ENCODE measurements at places on chromosomes 16 and 17.

- no peak for DNase-seq
These were observed 289.6 kb downstream of the IRX3 start for GRCh38 chr16:53996961-53997360.

DNA sequence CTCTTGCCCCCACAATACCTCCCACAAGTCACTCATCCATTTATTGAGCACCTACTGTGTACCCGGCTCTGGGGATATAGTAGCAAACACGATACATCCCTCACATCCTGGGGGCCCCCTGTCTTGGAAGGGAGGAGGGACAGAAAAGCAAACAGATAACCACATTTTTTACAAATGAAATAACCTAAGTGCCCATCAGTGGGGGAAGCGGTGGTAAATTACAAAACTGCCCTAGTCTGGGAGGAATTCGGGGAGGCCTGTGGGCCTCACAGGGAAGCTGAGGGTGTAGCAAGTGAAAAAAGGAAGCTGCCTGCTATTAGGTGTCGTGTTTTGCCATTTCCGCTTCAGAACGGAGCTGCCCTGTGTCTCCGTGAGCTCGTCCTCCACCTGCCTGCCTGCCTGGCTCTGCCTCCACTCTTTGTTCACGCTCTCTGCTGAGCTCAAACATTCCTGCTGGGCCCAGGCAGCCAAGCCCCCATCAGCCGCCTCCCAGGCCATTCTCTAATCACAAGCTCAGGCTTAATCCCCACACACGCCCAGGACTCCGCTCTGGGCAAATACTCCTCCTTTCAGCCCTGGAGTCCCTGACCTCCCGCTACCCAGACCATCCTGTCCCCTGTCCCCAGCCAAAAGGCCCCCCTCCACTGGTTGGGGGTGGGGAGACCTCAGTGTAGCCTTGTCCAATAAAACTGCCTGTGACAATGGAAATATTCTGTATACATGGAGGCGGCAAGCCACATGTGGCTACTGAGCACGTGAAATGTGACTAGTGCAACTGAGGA, 10.2 kb upstream of the SEC14L5 start:
- DNase-seq, result no peak

GRCh38 chr16:74216319-74216718, 80.3 kb upstream of the PSMD7 start:
- DNase-seq, result no peak

DNA sequence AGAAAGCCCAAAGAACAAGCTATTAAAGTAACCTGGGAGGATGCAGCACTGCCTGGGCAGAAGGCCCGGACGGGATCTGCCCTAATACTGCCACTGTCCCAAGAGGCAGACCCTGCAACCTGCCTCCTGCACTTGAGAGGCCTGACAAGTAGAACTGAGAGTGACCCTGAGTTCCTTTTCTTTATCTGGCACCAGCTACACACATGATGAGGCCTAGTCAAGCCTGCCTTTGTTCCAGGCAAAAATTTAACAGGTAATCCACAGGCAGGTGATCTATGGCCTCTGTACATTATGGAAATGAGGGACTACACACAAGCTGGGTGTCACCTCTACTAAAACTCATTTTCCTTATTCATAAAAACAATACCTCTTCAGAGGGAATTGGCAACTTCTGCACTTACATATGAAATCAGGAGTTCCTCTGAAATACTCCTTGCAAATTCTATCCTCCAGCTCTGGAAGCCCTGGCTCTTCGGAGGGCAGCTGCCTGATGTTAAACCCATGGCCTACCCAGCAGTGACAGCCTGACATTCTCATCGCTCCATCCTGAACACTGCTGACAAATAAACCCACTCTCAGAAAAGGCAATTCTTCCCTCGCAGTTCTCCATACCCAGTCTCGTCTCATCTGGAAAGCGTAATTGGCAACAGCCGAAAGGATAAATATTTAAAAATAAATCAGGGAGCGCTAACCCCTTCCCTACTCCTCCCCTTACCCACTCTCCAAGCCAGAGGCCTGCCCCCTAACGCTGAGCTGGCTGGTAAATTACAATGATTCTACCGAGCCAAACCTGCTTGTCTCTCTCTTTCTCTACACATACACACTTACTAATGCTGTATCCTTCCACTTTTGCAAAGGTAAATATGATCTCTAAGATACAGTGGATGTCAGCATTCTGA, 2.5 kb upstream of the ZFHX3 start:
- DNase-seq, result no peak

DNA sequence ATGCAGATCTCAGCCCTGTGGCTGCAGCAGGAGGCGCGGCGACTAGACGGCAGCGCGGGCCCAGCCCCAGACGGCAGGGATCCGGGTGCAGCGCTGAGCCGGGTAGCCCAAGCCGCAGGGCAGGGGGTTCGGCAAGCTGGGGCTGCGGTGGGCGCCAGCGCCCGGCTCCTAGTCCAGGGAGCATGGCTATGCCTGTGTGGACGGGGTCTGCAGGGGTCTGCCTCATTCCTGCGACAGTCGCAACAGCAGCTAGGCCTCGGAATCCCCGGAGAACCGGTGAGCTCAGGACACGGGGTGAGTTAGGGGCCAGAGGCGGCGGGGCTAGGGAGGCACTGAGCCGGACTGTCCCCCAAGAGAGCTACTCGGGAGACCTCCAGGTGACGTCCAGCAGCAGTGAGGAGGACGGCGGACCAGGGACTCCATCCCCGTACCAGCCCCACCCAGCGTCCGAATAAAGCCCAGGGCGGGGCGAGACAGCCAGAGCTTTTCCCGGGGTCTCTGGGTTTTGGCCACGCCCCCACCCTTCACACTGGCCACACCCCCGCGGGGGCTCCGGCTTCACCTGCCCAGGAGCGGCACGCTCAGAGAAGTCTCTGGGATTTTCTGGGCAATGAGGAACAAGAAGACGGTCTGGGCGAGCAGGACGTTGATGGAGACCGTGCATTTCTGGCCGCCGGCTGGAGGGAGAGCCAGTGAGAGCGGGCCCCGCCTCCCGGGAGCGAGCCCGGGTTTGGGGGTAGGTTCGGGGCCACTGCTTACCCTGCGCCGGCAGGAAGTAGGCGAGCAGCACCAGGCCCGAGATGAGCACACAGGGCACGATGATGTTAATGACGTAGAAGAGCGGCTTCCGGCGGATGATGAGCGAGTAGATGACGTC, 1.1 kb downstream of the C17orf107 start:
- DNase-seq, result no peak

GRCh38 chr17:76014925-76015261, 12.2 kb downstream of the EVPL start:
- DNase-seq, result no peak

DNA sequence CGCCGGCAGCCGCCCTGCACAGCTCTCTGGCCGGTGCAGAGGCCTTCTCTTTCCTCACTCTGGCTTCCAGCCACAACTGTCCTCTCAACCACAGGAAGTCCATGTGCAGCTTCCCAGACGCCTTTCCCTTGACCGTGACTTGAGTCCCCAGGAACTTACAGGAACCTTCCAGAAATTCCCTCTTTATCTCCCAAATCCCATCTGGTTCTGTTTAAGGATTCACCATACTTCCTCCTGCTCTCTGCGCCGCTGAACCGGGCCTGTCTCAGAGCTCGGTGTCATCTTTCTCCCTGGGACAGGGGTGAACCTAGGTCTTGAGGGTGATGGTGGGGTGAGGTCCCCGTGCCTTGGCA, 65.2 kb upstream of the ZNF469 start:
- DNase-seq, result no peak

Measured in stimulated activated CD8-positive, alpha-beta memory T cell treated with anti-CD3 and anti-CD28 coated beads, Interleukin-4, amount 100 ng/mL, for 1 hour (primary cell).